ENCODE measurements at places on chromosomes 7 and 10.

DNA sequence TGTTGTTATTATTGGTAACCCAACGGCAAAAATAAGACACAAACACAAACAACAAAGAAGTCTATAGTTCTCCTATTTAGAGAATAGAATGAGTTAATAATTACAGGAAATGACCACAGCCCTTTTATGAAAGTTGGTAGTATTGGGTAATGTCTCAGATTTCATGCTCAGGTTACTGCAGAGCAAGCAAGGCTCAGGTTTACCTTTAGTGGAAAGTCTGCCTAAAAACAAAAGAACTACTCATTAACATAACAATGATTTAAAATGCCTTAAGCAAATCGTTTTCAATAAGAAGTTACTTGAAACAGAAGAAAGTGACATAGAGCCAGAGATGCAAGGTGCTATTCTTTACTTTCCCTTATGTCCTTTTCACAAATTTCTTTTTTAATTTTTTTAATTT lies 441.2 kb downstream of the PLXDC2 start:
- no peak for DNase-seq

GRCh38 chr7:7765422-7765821 lies 47.0 kb upstream of the RPA3 start:
- DNase-seq = no peak

DNA sequence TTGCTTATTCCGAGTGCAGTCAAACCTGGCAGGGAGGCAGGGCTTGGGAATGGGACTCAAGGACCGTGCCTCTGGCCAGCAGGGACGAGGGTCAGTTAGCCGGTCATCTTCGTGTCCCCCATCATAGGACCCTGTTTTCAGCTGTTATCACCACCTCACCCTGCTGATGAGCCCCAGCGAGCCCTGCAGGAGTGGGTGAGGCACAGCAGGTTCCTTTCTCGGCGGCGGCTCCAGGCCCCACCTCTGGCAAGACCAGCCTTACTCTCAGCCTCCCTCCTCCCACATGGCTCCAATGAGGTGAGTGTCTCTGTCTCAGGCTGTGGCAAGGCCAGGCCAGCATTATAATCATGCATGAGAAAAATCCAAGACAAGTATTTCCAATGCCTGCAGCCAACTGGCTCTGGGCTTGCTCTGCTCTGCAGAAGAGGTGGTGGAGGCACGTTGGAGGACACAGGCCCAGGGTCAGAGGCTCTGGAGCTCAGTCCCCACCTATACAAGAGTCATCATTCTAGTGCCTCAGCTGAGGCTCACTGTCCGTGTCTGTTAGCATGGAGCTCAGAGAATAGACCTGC lies 15.7 kb downstream of the PKD1L1 start:
- DNase-seq = no peak

DNA sequence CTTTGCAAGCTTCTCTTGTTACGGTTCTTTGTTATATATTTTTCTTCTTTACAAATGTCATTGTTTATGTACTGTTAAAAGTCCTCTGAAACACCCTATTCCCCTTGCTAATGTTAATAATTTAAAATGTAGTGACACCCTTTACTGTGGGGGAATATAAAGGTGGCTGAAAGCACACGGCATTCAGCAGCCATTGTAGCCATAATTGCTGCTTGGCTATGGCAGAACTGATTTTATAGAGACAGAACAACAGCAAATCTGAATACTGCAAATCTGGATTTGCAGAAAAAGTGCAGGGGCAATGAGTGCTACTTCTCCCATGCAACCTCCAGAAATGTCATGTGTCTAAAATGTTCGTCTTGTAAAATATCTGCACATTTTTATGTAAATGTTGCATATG lies 3.7 kb upstream of the WASL start:
- DNase-seq = no peak

DNA sequence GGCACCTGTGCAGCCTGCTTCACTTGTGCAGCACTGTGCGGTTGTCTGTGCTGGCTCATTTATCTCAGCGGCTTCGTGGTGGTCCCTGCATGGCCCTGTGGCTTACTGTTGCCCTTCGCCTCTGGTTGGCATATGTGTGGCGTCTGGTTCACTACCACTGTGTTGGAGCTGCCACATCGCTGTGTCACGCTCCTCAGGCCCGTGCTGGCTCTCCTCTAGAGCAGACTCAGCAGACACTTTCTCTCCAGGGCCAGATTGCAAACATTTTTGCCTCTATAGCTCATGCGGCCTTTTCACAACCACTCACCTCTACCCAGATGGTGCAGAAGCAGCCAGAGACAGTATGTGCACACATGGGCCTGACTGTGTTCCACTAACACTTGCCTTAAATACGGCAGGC lies 37.9 kb downstream of the PPP2R2D start:
- no peak for DNase-seq

DNA sequence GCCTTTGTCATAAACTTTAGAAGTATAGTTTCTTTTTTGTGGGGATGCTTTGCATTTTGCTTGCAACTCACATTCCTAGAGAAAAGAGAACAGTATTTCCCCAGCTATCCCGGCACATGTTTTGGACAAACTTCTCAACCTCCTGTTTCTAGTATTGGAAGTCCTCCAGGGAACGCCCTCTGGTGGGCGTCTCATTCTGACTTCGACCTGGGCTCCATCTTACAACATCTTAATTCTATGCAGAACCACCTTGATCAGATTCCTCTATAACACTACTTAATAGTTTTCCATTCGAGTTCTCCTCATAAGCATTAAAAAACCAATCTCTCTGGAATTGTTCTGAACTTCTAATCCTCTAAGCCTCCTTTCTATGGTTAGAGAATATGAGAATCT lies 139.5 kb upstream of the FZD8 start:
- DNase-seq = no peak

DNA sequence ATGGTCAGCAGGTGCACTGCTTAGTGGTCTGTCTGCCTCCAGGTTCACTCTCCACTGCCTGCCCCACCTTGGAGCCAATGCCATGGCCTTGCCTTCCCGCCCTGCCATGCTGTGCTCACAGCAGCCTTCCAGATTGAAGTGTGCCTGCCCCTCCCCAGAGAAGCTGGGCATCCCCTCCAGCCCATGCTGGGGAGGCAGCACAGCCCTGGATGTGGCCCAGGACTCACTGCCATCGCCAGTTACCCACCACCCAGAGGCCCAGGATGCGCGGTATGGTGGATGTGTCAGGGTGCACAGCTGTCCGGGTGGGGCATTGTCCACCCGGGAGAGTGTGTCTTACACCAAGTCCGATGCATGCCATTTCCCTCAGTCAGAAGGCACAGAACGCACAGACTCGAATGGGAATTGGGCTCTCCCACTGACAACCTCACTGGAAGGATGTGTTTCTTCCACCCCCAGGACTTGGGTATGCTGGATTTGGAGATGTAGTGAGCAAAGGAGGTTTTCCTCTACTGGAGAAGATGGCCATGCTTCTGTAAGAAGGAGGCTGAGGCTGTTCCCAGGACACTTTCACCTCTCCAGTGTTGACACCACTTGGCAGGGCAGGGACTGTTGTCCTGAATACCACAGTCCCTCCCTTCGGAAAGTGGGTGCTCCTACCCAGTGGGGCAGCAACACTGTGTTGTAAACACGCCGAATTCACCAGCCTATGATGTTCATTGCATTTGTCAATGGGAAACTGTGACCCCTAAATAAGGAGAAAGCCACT lies 122.0 kb downstream of the ADARB2 start:
- DNase-seq = no peak

DNA sequence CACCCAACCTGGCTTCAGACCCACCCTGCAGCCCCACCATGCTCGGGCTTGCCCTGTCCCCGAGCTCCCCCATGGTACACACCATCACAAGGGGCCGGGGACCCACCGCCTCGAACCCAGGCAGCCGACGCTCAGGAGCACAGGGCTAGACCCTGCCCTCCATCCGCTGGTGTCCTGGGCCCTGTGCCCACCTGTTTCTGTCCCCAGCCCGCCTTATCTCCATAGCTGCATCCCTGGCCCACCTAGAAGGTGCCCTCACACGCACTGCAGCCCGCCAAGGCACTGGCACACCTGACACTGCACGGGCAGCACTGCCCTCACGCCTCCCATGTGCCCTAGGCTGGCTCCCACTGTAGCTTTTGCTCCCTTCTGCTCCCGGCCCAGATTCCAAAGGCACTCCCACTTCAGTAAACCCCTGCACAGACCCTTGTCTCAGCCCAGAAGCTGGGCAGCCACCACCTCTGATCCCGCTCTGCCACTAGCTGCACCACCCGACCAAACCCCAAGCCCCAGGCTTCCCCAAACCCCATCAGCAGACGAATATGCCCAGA lies 17.1 kb downstream of the YKT6 start:
- DNase-seq = no peak

DNA sequence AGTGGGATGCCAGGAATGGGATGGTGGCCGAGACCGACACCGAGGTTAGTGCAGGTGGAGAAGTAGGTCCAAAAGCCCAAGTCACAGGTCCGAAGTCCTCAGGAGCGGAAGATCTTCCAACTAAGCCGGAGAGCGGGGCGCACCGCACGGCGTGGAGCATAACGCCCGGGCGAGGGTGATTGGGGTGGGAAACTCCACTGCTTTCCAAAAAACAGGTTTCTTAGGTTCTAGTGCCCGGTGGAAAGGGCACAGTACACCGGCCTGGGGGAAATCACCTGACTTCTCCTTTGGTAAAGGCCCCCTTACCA lies 11.4 kb upstream of the SPAG6 start:
- DNase-seq = no peak

- no peak for DNase-seq
Measured at GRCh38 chr7:156198277-156198676, 386.0 kb upstream of the SHH start.

DNA sequence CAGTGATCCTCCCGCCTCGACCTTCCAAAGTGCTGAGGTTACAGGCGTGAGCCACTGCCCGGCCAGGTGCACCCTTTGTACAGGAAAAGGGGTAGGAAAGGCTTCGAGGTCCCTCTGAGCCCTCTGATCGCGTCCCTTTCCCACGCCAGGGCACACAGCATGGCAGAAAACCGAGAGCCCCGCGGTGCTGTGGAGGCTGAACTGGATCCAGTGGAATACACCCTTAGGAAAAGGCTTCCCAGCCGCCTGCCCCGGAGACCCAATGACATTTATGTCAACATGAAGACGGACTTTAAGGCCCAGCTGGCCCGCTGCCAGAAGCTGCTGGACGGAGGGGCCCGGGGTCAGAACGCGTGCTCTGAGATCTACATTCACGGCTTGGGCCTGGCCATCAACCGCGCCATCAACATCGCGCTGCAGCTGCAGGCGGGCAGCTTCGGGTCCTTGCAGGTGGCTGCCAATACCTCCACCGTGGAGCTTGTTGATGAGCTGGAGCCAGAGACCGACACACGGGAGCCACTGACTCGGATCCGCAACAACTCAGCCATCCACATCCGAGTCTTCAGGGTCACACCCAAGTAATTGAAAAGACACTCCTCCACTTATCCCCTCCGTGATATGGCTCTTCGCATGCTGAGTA lies 871 bp downstream of the POP7 start:
- DNase-seq = no peak

DNA sequence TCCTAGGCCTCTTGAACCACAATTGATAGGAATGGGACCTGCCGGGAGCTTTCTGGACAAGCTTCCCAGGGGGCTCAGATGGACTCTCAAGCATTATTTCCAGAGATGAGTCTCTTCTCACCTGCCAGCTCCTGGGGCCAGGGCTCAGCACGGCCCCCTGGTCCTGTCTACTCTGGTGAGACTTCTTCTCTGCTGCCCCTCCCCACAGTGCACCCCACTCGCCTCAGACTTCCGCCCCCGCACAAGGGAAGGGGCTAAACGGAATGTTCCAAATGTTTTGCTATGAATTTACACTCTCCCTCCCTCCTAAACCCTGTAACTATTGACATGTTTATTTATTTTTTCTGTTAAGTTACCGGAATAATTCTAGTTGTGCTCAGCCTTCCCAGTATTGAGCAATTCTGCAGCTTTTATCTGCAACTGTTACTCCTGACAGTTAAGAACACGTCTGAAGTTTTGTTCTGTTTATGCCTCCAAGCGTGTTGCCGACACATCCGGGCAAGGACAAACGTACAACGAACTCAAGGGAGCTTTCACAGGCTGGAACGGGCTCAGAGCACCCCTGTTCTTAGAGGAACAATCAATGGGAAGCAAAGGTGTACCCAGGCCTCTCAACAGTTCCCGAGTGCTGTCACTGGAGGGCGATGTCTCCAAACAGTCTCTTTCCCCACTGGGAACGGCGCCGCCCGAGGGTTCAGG lies 55.2 kb downstream of the FHIP2A start:
- no peak for DNase-seq

DNA sequence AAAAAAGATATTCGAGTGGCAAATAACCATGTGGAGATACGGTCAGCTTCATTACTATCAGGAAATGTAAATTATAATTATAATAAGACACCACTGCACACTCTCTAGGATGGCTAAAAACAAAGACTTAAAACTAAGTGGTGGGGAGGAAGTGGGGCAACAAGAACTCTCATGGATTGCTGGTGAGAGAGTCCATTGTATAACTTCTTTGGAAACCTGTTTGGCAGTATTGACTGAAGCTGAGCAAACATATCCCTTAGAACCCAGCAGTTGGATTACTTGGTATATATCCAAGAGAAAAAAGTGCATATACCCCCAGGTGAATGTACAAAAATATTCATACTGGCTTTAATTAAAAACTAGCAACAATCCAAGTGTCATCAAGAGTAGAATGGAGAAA lies 133.7 kb upstream of the CTBP2 start:
- no peak for DNase-seq

DNA sequence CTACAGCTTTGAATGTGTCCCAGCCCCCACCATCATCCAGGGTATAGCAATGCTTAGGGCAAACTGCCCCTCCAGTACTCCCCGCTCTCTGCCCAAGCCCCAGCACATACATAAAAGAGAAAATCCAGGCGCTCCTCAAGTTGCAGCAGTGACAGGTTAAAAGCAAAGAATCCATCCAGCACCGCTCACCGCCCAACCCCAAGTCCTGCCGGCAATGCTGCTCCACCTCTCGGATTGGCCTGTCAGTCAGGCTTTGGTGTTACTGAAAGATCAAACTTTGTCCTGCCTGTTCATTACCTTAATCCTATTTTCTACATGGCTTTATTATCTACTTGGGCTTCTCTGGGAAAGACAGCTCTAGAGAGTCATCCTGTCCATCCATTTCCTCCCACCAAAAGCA lies 31.9 kb downstream of the DPCD start:
- no peak for DNase-seq

DNA sequence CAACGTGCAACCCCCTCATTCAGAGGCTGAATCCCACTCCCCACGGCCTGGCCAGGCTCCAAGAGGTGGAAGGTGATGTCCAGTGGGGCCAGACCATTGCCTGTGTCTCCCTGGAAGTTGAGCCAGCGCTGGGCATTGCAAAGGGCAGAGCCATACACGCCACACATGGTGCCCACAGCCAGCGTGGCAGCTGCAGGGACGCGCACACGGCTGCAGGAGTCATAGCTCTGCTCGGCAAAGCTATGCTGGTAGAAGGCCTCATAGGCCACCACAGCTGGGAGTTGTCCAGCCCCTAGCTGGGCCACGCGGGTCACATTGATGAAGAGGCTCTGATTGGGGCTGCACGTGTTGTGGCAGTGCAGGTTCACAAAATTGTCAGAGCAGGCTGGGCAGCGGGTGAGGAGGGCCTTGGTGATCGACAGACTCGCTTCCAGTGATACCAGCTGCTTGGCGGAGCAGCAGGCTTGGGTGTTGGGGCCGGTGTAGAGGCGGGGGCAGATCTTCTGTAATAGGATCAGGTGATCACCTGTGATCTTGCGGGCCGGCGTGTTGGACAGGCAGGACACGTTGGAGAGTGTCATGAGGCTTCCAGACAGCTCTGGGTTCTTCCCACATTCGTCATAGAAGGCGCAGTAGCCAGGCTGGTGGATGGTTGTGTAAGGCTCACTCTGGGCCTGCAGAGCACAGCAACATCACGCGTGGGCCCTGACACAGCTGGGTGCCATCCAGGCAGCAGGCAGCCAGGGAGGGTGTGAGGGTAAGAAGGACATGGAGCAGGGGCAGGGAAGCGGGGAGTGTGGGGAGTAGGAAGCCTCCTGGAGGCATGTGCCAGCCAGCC lies 1.2 kb downstream of the NPC1L1 start:
- DNase-seq = no peak

- DNase-seq = no peak
Measured at GRCh38 chr7:158369866-158370265, 217.8 kb downstream of the PTPRN2 start.

Data from stimulated activated CD4-positive, alpha-beta T cell treated with anti-CD3 and anti-CD28 coated beads, TNF-alpha, amount 100 ng/mL, for 4 hours (primary cell).